ENCODE measurements at places on chromosomes 11 and 22.

DNA sequence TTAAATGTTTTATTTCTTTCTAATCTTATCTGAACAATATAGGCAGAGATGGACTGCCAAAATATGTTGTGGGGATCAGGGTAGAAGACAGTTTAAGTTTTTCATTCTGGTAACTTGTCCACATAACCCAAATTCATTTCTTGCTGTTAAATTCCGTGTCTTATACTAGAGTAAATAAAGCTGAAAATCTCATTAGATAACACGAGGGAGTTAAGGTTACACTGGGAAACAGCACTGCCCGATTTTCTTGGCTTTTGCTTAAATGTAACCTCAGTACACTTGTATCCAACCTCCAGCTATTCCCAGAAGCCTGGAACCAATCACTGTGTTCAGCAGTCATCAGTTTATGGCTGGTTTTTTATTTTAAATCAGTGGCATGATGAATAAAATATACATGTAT, 48.2 kb downstream of the MICAL3 start:
- DNase-seq: no peak

DNA sequence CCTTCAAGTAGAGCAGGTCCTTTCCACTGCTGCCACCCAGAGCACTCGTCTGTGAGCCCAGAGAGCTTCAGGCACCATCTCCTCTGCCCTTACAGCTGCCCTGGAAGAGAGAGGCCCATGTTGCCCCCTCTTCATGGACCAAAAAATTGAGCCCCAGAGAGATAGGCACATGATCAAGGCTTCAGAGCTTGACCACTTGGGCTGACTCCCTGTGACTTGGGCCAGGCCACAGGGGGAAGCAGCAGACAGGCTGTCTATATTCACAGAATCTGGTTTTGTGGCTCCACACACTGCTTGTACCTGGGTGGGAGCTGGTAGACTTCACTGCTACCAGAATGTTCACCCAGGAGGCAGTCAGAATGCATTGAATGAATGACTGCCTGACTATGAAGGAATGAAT, 58.2 kb downstream of the SMIM38 start:
- DNase-seq: no peak

GRCh38 chr11:65918211-65919140, at the start of gene C11orf68:
C11orf68 (minus strand) TSS chr11:65919062; CDS start chr11:65919031, 31 bp downstream.
- DNase-seq: peak; percentile 10

DNA sequence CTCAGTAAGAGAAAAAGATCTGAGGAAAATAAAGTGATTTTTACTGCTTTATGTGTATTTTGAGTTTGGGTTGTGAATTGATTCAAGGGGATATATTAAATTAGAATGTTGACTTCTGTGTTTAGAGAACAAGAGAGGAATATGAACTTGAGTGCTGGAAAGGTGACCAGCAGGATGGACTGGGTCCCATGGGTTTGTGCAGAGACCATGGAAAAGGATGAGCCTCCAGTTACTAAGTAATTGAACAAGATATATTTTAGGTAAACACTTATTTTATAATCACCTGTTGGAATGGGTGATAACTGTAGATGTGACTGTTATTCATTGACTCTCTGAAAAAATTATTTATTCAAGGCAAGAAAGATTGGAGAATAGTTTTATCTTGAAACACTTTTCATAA, 82.0 kb upstream of the TOP3B start:
- no peak for DNase-seq

DNA sequence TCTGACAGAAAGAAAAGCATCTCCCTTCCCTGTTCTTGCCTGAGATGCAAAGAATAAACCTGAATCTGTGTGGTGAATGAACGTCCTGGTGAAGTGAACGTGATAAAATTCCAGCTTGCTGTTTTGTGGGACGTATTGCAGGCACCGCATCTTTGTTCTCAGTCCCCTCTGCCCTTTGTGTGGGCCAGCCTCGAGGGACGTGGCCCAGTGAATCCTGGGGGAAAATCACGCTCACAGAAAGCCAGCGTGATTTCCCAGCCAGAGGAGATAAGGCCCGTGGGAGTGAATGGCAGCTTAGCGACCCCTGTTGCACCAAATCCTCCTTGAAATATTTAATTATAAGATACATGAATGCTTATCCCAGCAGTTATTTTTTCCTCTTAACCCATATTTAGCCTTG, 129.1 kb downstream of the COMMD9 start:
- DNase-seq: no peak

- DNase-seq: no peak
These were observed 169.8 kb downstream of the GUCY1A2 start for GRCh38 chr11:106848526-106848925.

DNA sequence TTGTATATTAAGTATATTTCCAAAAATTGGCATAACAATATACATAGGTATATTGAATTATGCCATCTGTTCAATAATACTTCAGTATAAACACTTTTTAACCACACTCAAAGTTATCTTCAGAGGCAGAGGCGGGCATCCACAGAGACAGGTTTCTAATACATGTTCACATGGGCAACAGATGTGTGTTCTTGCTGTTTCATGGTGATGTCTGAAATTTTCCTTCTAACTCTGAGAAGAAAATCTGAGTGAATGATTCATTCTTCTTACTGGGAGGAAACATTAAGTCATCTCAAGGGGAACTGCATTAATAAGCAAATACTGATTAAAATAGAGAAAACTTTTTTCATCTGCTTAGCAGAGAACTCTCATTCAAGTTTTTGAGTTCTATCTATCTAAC, 1074.5 kb downstream of the LRRC4C start:
- DNase-seq: no peak

DNA sequence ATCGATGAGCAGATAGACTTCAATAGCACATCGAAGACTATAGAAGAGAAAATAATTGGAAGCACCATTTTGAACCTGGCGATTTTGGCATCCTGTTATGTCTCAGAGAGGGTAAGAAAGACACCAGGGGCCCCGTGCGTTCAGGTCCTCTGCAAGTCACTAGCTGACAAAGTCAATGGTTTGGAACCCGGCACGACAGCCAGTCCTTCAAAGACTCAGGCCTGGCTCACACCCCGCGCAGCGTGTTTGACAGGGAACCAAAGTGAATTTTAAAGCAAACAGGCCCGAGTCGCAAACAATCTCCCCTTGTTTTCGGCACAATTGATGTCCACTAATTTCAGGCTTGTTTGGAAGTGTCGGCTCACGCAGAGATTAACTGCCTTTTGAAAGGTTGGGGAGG, 716.6 kb downstream of the BRD1 start:
- DNase-seq: no peak

- DNase-seq: no peak
These were observed 20.2 kb downstream of the C22orf31 start for GRCh38 chr22:29041408-29041807.

GRCh38 chr11:5282628-5283027, 12.9 kb upstream of the HBE1 start:
- no peak for DNase-seq

GRCh38 chr11:83252941-83253340, 33.2 kb downstream of the CCDC90B start:
- DNase-seq: no peak

DNA sequence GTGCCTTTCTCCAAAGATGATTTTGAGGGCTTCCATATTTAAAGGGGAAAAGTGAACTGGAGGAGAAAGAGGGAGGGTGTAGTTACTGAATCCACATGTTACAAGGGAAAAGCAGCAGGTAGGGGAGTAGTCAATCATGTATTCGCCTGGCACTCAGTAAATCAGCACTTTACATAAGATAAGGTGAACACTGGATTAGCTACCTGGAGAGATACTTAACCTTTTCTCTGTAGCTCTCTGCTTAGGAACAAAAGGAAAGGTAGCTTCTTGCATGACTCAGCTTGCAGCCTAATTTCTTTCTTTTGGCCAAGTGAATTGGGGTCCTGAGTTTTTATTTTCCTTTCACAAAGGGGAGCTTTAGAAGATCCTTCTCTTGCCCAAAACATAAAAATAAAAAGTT, 43.3 kb upstream of the PHF21B start:
- no peak for DNase-seq

- DNase-seq: no peak
These were observed 112.0 kb upstream of the ARHGAP42 start for GRCh38 chr11:100574894-100575769.

GRCh38 chr11:86418917-86419316, 44.2 kb downstream of the CCDC81 start:
- DNase-seq: no peak

DNA sequence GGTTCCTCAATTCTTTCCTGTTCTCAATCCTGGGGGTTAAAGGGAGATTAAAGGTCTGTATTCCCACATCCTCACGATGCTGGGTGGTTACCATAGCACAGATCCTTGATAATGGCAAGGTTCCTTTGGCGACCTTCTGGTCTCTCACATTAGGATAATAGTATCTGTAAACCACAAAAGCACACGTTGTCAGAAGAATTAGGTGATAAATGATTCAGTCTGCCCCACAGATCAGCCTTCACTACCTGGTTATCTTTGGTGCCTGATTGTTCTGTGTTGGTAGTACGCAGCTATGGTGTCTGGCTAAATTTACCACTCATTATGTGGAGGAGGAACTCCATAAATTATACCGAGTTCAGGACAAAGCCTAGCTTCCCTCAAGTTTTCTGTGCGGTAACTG, 78.4 kb downstream of the C2CD3 start:
- DNase-seq: no peak

DNA sequence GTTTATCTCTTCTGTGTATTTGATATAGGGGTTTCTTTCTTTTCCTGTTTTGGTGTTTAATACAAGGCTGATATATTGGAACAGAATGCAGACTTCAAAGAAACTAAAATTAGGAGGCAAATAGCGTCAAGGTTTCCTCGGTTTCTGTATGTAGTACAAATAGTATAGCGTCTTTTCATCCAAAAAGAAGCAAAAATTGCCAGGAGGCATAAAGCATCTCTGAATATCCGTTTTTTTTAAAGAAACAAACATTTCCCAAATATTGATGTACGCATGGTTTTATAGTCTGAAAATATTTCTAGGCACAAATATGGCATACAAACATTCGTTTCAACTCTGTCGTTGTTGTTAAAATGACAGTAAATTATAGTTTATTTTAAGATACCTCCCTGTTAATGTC, 17.1 kb upstream of the PAX6 start:
- DNase-seq: no peak

DNA sequence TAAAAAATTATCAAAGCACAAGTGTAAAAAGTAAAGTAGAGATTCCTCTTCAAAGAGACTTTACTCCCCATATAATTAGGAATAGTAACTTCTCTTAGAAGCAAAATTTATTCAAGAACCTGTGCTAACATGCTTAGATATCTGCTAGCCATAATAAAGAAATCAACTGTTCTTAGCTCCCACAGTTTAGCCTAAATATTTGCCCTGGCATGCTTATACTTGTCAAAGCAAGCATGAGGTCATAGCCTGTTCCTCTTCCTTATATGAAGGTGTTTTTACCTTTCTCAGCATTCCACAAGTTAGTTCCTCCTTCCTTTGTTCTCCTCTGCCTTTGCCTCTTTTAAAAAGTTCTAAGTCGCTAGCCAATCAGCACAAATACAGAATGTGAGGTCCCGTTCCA, 30.3 kb downstream of the RIC3 start:
- DNase-seq: no peak

DNA sequence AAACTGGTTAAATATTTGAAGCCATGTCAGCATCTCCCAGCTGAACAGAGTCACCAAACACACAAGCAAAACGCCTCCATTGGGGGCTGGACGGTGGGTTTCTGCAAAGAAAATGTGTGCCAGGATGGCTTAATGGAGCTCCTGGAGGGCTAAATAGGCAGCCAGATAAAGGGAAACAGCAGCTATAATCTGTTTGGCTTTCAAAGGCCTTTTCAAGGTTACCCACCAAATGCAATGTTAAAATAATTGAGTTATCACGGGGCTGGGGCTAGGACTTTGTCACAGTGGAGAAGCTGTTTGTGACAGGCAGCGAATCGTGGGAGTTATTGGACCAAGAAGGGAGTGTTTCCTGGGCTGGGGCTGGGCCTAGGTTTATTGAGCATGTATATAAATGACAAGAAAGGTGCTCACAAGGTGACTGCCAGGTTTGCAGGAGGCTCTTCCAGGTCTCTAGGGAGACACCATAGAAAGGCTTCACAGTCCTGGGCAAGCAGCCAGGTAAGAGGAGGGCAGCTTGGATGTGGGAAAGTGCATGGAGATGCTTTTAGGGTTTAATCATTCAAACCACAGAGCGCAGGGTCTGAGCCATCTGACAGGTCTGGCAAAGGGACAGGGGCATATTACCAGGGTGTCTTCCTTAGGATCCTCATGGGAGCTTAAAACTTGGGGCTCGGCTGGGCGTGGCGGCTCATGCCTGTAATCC, 28.3 kb downstream of the GRIK4 start:
- no peak for DNase-seq

DNA sequence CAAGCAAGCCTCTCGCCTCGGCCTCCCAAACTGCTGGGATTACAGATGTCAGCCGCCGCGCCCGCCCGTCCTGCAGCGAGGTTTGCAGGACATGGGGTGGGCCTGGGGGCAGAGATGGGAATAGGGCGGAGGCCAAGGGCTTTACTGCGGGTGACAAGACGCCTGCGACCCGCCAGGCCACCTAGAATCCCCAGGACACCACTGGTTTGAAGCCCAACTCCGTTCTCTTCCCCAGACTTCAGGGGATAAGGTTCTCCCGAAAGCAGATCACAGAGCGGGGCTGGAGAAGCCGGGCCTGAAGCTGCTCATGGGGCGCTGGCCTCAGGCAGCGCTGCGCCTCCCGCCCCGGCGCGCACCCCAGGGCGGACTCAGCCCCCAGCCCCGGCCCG, 354 bp downstream of the POLR2L start:
- no peak for DNase-seq

DNA sequence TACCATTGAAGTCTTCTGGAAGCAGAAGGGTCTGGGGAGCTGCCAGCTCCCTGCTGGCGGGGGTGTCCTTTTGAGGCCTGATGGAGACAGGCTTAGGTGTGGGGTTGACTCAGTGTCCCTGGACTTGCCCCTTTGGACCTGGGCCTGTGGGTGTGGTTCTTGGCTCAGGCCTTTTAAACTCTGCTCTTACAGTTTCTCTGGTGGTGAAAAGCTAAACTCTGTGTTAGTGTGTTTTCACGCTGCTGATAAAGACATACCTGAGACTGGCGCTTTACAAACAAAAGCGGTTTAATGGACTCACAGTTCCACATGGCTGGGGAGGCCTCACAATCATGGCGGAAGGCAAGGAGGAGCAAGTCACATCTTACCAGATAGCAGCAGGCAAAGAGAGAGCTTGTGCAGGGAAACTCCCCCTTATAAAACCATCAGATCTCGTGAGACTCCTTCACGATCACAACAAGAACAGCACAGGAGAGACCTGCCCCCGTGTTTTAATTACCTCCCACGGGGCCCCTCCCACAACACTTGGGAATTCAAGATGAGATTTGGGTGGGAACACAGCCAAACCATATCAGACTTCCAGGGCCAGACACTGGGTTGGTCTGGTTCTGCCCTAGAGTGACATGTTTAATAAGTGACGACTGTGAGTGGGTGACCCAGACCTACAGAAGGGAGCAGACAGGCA, 26.5 kb downstream of the GRAMD4 start:
- no peak for DNase-seq

DNA sequence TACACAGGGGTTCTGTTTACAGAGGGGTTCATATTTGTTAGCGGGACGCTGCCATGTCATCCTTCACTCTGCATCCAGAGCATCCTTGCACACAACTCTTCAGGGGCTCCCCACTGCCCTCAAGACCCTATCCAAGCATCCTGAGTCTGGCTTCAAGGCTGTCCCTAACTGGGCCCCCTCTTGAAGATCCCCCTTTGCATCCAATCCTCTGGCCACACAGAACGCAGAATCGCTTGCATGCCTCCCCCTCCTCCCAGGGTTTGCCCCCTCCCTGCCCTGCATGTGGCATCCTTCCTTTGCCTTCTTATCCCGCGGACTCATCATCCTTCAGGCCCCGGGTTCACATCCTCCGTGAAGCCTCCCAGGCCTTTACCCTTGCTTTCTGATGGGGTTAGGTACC, 18.6 kb downstream of the C1QTNF6 start:
- no peak for DNase-seq
